HFF-Myc (cell line): ENCODE measurements at places on chromosomes 7 and 10.

- no peak for DNase-seq
Measured at GRCh38 chr10:61669161-61669725, 6.5 kb downstream of the CABCOCO1 start.

- no peak for DNase-seq
Measured at GRCh38 chr7:139078911-139079310, 30.6 kb downstream of the ZC3HAV1 start.

GRCh38 chr10:17238445-17239291, 10.6 kb downstream of the VIM start:
- no peak for DNase-seq

DNA sequence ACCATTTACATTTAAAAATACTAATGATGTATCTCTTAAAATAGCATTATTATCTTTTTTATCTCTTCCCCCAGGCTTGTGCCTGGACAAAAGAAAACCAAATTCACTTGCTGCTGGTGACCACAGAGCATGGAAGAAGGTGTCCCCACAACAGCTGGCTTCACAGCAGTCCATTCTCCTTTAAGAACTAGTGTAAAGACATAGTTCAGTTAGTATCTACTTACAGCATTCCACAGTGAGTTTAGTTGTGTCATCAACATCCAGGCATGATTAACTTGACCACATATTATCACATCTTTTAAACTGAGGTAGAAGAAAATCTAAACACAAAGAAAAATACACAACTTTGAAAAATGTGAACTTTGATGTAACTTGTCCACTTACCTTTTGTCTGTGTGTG, 55.0 kb downstream of the LRRC17 start:
- DNase-seq: no peak

DNA sequence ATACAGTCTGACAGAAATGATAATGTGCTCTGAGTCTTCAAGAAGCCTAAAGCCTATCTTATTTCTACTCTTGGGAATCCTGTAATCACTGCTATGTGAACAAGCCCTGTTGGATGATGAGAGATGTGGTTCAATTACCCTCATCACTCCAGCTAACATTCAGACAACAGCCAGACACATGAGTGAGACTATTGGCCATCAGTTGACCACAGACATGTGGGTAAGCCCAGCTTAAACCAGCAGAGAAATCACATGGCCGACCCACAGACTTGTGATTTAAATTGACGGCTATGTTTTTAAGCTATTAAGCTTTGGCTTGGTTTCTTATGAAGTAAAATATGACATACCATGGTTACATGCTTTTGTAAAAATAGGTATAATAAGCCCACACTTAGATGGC, 2.6 kb downstream of the MBL2 start:
- DNase-seq: no peak

DNA sequence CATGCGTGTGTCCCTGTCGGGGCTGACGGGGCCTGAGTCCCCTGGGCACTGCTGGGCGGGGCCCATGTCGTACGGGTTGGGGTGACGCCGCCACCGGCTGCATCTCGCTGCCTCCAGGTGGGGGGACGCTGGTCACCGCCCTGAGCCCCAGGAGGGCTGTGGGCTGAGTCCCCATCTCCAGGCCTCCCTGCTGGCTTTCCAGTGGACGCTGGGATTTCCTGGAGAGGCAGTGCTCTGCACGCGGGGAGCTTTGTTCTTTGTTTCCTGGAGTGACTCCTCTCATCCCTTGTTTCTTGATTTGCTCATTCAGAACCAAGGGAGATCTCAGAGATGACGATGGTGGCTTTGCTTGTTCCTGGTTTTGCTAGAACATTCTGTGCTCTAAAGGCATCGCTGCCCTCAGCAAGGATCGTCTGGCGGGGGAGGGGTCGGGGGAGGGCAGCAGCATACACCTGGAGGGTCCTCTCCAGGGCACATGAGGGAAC, 21.0 kb downstream of the PWWP2B start:
- no peak for DNase-seq

- no peak for DNase-seq
Measured at GRCh38 chr7:50308532-50309385, 4.2 kb downstream of the IKZF1 start.

DNA sequence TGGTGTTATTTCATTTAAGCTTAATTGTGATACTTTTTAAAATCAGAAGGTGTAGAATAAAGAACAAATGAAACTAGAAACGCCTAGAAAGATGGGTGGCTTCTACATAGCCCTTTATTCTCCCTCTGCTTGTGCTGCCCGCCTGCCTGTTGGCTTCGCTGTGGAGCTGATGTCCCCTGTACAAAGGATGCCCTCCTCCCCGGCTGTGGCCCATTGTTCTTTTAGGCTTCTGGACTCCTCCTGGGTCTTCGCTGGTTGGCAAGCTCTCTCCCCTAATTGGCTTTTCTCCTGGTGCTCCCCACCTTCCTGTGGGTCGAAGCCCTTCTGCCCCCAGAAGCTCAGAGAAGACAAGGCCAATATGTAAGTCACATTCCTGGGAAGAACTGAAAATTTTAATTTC, 98.2 kb downstream of the FANK1 start:
- no peak for DNase-seq

GRCh38 chr7:148761499-148762278, 63.0 kb downstream of the CUL1 start:
- no peak for DNase-seq

GRCh38 chr7:116797612-116798011, 64.8 kb upstream of the CAPZA2 start:
- DNase-seq: no peak

- no peak for DNase-seq
Measured at GRCh38 chr10:97335188-97335619, 675 bp upstream of the FRAT2 start.

DNA sequence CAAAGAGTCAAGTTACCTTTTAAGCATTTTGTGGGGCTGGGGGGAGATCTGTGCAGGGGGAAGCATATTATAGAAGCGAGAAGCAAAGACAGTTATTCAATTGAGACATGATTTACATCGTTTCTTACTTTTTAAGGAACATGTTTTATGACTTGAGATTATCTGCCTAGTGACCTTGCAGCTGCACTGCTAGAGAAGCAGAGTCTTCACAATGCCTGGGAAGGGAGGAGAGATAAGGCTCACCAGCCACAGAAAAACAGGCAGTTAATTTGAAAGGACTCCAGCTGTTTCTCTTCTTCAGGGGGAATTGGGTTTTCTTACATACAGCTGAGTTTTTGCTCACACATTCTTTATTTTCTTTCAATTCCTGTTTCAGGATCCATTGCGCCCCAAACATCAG, 31.0 kb downstream of the PHYH start:
- DNase-seq: no peak

- no peak for DNase-seq
Measured at GRCh38 chr7:22354462-22354861, 2.5 kb downstream of the RAPGEF5 start.

- DNase-seq: no peak
Measured at GRCh38 chr7:40916813-40917212, 782.0 kb downstream of the SUGCT start.

- peak; percentile 49 for DNase-seq
Measured at GRCh38 chr10:68137171-68137570, 27.9 kb downstream of the MYPN start.

GRCh38 chr10:60096761-60097513, 190.6 kb upstream of the CCDC6 start:
- DNase-seq: no peak

- DNase-seq: no peak
Measured at GRCh38 chr10:60253484-60253883, 136.2 kb downstream of the ANK3 start.

DNA sequence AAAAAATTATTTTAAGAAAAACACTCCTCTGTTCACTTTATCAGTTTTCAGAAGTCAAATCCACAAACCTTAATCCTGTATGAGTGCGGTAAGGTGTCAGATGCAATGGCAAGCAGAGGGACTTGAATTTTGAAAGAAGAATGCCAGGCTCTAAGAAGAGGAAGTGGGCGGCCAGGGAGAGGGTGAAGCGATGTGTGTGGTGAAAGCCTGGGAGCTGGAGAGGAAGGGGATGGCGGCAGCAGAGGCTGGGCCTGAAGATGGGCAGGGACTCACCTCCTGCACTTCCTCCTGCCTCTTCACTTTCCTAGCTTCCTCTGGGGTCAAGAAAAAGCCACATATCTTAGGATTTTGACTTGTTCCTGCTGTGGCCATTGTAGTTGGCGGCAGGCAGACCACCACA, 609.6 kb downstream of the PARD3 start:
- DNase-seq: no peak

GRCh38 chr7:150567169-150567568, at the start of gene GIMAP4:
Gene GIMAP4, plus strand, starts transcription at chr7:150567390. Its CDS starts 2,512 bp downstream, at chr7:150569902.
- no peak for DNase-seq

DNA sequence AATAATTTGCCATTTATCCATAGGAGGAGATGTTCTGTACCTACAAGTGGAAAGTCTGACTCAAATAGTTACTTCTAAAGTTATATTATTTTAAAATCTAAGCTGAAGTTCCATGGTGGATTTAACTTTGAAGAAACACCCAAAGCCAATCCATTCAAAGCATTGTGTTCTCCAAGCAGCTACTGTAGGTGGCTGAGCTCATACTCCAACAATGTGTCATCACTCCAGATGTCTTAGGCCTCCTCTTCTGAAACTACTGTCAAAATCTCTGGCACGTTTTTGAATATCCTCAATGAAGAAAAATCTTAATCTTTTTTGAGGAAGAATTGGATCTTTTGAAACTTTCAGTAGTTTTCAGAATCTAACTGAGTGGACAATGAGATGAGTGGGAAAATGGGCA, 169.1 kb downstream of the PTEN start:
- no peak for DNase-seq

DNA sequence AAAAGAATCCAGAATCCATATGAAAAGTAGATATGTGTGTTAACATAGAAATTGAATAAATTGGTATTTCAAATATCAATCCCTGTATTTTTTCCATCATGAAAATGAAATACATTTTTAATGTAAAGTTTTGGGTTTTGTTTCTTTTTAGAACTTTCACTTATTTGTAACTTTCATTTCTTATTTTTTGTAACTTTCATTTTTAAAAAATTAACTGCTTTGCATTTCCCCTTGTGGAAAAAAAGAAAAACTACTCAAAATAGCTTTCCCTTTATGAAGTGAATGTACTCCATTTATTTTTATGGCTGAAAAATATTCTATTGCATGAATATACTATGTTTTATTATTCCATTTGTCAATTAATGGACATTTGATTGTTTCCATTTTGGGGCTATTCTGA, 75.6 kb upstream of the SMNDC1 start:
- no peak for DNase-seq
